ENCODE measurements at places on chromosomes 11 and 22. TPM values are rescaled to one million over a fixed set of nuclear protein-coding genes. Genes with fewer than 3 reads are reported as not detected.

Gene C11orf97
- total RNA-seq: not detected

Gene SLC22A8
- total RNA-seq: not detected

Gene UBQLNL
- not detected for total RNA-seq

Gene HBG2
- total RNA-seq: not detected

Gene MS4A4E
- not detected for total RNA-seq
